ENCODE measurements at places on chromosomes 5 and 9.
A peak's percentile ranks its signal among the peaks of the same experiment; 100 is the strongest.

GRCh38 chr9:100598641-100599145 is 20.8 kb downstream of the CAVIN4 start:
- DNase-seq = peak; percentile 68

- DNase-seq = no peak
Measured at GRCh38 chr9:23933348-23933747, 107.3 kb upstream of the ELAVL2 start.

GRCh38 chr5:87829217-87829551 is 416.5 kb upstream of the CCNH start:
- no peak for DNase-seq

DNA sequence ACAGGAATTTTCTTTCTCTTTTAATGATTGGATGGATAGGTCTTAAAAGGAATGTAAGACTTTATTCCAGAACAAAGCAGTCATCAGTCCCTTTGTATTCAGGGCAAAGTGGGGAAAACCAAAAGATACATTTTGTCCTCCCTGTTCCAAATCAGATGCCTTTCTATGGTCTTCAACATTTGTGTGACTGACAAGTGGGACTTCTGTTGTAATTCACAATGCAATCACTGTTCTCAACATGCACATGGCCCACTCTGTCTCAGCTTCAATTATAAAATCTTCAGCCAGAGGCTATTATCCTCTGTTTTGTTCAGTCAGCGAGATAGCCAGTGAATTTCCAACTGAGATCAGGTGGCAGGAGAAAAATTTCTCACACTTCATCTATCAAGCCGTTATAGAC is 95.5 kb upstream of the ERBIN start:
- DNase-seq = no peak

DNA sequence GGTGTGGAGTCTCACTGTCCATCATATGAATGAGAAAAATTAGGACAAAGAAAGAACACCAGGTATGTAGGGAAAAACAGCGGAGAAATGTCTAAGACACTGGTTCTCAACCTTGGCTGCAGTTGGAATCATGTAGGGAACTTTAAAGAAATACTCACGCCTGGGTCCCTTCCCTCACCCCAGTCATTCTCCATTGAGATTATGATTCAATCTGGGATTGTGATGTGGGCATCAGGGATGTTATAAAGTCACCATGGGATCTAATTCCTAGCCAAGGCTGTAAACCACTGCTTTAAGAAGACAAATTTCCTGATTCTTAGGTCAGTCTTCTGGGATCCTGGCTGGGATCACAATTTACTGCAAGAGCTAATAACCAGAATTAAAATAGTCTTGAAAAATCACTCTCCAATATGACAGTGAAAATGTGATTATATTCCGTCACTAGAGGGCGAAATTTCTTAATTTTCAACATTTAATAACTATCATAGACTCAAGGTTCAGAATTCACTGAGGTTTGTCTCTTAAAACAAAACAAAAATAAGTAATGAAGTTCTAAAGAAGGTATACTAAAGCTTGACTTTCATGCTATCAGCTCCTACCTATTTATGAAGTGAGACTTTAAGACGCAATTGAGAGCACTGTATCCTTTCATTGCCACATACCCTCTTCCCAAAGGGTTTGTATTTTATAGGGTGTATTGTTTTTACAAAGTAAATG is 60.5 kb downstream of the GLDC start:
- DNase-seq = no peak

DNA sequence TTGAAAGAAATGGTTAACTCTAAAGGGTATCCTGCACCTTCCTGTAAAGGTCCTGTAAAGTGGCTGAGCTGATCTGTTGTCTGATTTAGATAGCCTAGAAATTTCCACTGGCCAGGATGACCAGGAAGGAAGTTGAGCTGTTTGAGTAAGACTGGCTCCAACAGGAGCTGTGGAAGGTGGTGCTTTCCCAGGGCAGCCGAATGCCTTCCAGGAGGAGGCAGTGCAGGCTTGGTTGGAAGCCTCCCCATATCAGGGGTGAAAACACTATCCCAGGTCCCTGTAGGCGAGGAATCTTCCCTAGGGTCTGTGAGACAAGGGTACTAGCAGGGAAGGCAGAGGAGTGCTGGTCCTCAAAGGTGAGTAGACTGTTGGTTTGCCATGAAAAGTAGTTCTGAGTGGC is 98.4 kb downstream of the LIX1 start:
- no peak for DNase-seq

- peak; percentile 58 for DNase-seq
Measured at GRCh38 chr5:150429410-150429873, 16.7 kb upstream of the CD74 start.

DNA sequence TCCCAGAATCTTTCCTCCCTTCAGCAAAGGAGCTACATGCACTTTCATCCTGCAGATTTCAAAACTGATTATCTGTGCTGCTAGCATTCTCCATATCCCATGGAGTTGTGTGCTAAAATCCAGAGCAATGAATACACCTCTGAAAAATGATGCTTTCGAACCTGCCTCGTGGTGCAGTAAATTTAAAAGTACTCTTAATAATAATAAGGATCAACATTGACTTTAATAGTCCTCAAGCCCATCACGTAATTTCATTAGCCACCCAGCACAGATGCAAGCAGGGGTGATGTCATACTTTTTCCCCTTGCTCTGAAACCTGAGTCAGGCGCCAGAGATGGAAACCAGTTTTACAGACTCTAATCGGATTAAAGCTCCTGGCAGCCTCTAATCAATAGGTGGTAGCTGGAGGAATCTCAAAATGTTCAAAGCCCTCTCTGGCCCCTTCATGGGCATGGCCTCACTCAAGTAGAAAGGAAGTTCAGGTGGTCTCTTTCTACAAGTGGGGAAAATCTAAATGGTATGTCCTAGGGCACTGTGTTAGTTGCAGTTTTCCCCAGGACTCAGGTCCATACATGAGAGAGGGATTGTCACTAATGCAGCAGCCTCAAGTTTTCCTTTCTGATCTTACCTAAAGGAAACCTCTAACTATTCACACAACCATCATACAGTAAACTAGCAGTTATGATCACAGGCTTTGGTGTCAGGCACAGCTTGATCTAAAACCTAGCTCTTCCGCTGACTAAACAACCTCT is 221.6 kb upstream of the SLC30A5 start:
- no peak for DNase-seq

Measured in stimulated activated naive B cell treated with anti-CD40 and anti-IgM and Interleukin-4, amounts not matched to agents 10 μg/mL and 1 μg/mL and 100 μg/mL, for 72 hours (primary cell).